Stimulated activated CD8-positive, alpha-beta memory T cell treated with anti-CD3 and anti-CD28 coated beads, Interleukin-7, amount 100 ng/mL, for 24 hours (primary cell): ENCODE measurements at places on chromosomes 3 and 15.

DNA sequence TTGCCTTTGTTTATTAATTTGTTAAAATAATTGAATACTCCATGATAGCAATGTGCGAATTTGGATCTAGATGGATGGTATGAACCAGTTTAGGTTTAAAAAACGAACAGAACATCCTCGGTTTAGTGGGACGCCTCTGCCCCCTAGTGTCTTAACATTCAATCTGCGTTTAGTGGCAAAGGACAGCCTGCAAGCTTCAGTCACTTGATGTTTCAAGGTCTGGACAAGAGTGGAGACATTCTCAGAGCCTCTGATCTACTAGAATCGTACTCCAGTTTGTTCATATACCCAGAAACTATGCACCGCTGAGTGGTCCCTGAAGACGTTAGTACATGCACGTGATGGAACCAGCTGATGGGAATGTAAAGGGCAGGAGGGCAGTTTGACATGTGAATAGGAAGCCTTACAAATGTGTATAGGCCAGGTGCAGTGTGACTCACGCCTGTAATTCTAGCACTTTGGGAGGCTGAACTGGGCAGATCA is 17.8 kb upstream of the ATP13A4 start:
- no peak for DNase-seq

DNA sequence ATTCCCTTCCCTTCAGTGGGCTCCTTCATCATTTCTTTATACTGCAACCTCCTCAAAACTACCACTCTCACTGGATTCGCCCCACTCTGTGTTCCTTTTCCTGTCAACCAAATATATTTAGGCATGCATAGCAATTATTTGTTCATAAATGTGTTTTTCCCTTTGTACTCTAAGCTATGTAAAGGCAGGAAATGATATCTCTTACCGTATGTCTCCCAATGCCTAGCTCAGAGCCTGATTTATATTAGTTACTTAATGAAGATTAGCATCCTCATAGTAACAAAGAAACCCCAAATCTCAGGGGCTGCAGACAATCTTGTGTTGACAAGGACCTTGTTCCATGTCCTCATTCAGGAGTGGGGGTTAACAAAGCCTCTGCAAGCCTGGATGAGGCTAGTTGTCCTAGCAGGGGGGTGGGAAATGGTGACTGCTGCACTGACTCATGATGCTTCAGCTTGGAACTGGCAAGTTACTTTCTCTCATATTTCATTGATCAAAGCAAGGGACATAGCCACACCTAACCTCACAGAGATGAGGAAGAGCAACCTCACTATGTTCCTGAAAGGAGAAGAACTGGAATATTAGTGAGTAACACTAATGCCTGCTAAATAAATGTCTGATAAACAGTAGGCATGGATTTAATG is 15.2 kb downstream of the PHLDB2 start:
- DNase-seq, result no peak

- no peak for DNase-seq
Measured at GRCh38 chr3:4218456-4219226, 84.5 kb upstream of the SETMAR start.

DNA sequence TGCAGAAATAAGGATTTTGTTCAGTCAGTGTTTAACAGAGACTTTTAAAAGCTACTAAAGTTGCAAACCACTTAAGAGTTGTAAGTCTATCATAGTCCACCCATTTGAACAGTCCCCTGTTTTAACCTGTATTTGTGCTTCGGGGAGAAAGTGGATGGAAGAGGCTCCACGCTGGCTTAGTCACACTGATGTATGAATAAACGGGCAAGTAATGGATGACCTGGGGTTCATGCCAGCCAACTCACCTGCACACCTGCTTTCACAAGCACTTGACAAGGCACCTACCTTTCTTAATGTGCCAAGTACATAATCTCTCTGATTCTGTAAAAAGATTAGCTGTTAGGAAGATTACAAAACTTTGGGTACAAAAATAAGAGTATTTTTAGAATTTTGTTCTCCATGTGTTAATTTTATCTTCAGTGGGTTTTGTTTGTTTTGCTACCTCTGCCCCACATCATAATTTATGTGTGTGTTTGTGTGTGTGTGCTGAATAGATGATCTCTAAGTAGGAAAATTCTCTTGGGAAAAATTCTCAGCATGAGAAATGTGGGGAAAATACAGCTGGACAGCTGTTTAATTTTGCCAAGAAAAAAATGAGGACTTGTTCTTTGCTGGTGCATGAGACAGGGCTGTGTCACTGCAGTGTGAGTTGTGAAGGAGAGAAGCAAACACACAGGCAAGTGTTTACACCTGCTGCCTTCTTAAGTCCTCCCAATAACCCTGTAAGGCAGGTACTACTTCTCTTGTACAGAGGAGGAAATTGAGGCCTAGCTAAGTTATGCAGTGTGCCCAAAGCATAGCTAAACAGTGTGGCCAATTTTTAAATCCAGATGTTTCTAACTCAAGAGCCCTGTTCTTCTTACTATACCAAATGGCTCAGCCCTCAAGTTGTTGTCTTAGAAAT is 181.2 kb upstream of the IL12A start:
- DNase-seq, result no peak

GRCh38 chr15:62988701-62989100 is 53.8 kb upstream of the TPM1 start:
- no peak for DNase-seq

GRCh38 chr3:89571298-89571697 is 463.9 kb downstream of the EPHA3 start:
- no peak for DNase-seq

DNA sequence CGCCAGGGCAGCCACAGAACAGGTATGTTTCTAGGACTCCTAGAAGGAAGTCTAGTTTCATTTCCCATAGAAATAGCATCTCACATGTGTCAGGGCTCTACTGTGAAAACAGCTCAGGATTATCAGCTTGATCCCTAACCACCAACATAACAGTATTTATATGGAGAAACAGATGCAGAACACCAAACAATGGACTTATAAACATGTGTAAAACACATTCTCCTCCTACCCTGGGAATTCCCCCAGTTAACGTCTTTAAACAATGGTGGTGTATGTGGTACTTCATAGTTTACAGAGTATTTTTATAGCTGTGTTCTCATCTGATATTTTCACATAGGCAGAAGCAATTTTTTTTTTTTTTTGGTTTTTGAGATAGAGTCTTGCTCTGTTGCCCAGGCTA is 9.7 kb downstream of the TNFSF10 start:
- no peak for DNase-seq

DNA sequence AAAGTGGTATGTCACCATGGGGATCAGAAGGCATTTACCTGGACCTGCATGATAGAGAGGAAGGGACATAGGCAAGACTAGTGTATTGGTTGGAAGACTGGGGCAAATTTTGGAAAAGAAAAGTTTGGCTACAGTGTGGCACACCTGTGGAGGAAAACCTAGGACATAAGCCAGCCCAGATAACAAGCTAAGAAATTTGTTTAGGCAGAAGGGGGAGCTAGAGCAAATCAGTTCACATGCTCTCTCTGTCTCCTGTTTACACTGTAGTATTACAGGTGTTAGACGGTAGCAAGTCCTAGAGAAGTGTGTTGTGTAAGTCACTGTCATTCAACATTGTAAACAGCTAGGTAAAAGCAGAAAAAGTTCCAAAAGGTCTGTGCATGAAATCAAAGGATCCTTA is 11.9 kb upstream of the ALDH1A2 start:
- no peak for DNase-seq

DNA sequence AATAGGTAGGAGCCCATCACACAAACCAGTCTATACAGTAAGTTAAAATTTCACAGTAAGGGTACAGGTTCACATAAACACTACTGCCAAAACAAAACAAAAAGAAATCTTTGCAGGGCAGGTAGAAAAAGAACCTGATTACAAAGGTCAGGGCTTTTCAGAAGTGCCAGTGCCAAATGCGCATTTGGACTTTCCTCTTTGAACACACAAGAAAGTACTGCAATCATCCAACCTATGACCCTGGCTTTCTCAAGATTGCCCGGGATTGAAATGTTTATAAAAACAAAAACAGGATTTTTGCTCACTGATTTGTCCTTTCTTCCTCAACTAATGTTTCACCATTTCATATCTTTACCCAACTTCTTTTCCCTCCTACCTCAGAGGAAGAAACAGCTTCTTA is 47.4 kb downstream of the CBLB start:
- no peak for DNase-seq

- DNase-seq, result no peak
Measured at GRCh38 chr15:98154863-98155262, 194.4 kb downstream of the ARRDC4 start.

DNA sequence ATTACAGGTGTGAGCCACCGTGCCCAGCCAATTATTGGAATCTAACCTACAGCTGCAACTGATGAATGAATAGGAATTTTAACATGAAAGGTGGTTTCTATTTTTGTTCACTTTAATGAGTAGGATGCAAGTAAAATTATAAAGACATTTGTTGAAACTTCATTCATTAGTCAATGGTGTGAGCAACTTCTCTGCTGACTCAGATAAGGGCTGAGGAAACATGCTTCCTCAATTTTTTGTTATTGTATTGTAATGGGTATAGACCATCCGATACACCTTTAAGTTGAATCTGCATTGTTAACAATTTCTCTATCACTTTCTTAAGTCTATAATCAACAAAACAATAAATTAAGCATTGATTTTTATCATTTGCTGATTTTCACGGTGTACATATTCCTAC is 127.8 kb downstream of the STAG1 start:
- DNase-seq, result no peak

DNA sequence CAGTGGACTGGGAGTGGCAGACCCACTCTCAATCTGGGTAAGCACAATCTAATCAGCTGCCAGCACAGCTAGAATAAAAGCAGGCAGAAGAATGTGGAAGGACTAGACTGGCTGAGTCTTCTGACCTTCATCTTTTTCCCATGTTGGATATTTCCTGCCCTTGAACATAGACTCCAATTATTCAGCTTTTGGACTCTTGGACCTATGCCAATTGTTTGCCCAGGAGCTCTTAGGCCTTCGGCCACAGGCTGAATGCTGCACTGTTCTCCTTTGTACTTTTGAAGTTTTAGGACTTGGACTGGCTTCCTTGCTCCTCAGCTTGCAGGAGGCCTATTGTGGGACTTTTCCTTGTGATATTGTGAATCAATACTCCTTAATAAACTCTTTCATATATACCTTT is 477.7 kb upstream of the ZNF385D start:
- DNase-seq, result no peak

GRCh38 chr15:80697075-80697685 is 2.1 kb downstream of the ABHD17C start:
- DNase-seq, result no peak

GRCh38 chr15:40538976-40539375 is 25.9 kb downstream of the CCDC32 start:
- DNase-seq, result no peak

DNA sequence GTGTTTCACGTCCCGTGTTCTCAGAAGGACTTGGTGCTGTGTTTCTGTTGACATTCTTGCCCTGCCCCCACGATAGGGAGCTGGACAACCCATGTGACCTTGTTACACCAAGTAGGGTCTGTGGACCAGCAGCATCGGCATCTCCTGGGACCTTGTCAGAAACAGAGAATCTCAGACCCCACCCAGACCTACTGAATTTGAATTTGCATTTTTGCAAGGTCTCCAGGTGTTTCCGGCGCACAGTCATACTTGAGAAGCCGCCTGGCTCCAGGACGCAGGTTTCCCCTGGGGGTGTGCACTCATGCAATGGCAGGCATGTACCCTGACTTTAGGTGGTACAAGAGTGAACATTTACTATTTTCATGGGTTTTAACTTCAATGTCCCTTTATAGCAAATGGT is 117.9 kb downstream of the TLE3 start:
- no peak for DNase-seq

DNA sequence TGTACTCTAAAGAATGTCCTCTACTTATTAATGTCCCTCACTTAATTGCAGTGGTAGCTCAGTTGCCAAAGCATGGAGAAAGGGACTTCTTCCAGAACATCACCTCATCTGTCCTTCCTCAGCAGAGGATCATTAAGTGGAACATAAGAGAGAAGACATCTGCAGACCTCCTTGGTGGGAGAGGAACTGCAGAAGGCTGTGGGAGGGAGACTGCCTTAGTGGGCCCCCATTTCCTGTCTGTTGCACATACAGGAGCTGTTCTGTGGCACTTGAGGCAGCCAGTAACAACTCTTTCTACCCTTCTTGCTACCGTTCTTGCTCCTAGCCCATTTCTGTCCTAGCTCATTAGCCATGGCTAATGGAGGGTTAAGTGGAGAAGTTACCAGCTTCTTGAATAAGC is 33.6 kb downstream of the HPS3 start:
- DNase-seq, result no peak

GRCh38 chr15:99923711-99924110 is 190.5 kb upstream of the LYSMD4 start:
- no peak for DNase-seq

GRCh38 chr15:69987492-69988489 is 109.9 kb downstream of the TLE3 start:
- no peak for DNase-seq

GRCh38 chr3:189455641-189456417 is 175.4 kb upstream of the TP63 start:
- no peak for DNase-seq

GRCh38 chr15:97316362-97316761 is 644.1 kb upstream of the ARRDC4 start:
- no peak for DNase-seq

GRCh38 chr15:90097475-90097874 is 4.8 kb downstream of the IDH2 start:
- no peak for DNase-seq

- DNase-seq, result no peak
Measured at GRCh38 chr3:71548705-71549384, 34.7 kb downstream of the FOXP1 start.

- DNase-seq, result no peak
Measured at GRCh38 chr3:127735767-127736693, 63.3 kb downstream of the ABTB1 start.

DNA sequence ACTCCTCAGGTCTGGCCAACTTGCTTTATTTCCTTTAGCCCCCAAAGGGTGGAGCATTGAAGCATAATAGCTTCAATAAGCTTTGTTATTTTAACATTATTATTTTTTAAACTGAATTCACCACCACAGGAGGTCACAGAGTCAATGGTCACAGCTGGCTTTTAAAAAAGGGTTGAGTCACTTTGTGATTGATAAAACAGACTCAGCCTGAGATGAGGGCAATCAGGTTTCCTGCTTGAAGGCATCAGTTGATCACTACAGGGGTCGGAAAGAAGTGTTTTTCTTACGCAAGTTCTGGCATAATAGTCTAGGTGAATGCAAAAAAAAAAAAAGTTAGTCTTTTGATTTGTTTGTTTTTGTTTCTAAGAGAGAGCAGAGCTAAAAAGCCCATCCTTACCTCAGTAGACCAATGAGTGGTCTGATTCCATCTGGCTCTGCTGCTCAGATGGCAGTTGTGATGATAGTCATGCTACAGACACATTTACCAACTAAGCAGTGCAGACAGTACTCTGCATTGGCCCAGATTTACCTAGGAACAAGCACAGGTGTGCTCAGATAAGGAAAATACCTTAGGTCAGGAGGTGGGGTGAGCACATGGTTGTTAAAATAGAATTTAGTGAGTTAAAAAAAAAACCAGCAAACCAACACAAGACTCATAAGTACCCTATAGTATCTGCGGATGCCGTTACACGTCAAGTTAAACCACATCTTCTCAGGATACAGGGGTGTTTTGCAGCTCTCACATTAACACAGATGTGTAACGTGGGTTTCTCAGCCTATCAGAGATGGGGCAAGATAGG is 22.6 kb downstream of the ZNF80 start:
- no peak for DNase-seq
